ENCODE measurements at places on chromosomes 12 and 14. TPM values are rescaled to one million over a fixed set of nuclear protein-coding genes. Genes with fewer than 3 reads are reported as not detected.

KRT83 gene
- total RNA-seq: not detected

GPRC5A gene
- 6.2 TPM for total RNA-seq

FLRT2 gene
- 87.9 TPM for total RNA-seq

AICDA gene
- total RNA-seq: not detected

PRKAG1 gene
- total RNA-seq: 59.7 TPM

TOMM20L gene
- not detected for total RNA-seq

GMFB gene
- total RNA-seq: 114 TPM

SERPINA3 gene
- 4.6 TPM for total RNA-seq

TAOK3 gene
- 41.3 TPM for total RNA-seq

CLEC4E gene
- not detected for total RNA-seq

NANOG gene
- not detected for total RNA-seq

GLIPR1L1 gene
- total RNA-seq: not detected

LRRC10 gene
- not detected for total RNA-seq

GARIN6 gene
- total RNA-seq: not detected

CNOT2 gene
- total RNA-seq: 198 TPM

SLC25A21 gene
- total RNA-seq: 0.89 TPM

IQSEC3 gene
- total RNA-seq: 0.59 TPM

UTP20 gene
- total RNA-seq: 13.7 TPM

USP5 gene
- total RNA-seq: 120 TPM

PTPN21 gene
- total RNA-seq: 9.2 TPM

ACAD10 gene
- total RNA-seq: 21.0 TPM

All from smooth muscle cell of the umbilical artery (primary cell).